NCI-H345 (cell line): ENCODE measurements at places on chromosomes 2 and 18.

- DNase-seq = peak; percentile 75
These were observed 1.1 kb upstream of the RNU4ATAC start for GRCh38 chr2:121529439-121530211.

- DNase-seq = no peak
These were observed 318.5 kb upstream of the TCF4 start for GRCh38 chr18:55906536-55906935.

DNA sequence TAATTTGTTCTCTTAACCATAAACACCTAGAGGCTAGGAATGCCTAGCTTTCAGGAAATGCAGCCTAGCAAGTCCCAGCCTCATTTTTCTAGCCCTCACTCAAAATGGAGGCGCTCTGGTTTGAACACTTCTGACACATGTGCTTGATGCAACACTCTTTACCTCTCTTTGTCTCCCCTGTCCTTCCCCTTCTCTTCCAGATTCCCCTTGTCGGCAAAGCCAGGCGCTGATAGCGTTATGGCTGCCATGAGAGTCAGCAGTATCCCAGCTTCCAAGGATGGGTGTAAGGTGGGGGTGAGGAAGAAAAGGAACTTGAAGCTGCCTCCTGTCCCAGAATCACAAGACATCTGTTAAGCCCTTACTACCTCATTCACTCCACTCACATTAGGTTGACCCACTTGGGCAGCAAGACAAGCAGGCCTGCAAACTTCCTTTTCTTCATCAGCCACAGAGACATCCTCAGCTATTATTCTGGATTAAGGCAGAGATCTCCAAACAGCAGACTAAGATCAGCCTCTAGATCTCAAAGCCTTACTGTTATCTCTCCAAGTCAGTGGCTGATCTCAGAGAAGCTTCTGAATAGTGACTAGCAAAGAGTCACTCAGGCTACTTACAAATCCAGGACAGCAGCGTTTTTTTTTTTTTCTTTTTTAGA is 1.9 kb upstream of the ST3GAL5 start:
- no peak for DNase-seq

DNA sequence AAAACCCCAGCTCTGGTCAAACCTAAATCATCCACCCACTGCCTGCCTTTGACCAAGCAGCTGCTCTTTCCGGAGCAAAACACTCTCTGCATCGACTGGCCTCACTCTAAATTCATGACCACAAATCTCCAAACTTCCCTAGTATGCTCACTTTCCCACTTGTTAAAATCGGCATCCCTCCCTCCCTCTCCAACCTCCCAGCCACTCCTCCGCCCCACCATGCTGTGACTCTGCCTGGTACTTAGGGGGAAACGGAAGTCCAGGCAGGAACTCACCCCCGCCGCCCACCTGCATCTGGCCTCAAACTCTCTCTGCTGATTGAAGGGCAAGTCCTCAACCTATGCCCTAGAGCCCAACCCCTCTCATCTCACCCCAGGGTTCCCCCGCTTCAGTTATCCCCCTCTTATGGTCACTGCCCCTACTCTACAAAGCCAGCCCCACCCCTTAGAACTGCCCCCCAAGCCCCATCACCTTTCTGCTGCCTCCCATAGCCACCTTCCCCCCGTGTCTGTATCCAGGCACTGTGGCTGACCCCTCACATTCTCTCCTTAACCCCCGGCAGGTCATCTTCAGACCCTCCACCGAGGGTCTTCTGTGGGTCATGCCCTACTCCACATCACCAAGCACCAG is 3.8 kb upstream of the ADRA2B start:
- no peak for DNase-seq

DNA sequence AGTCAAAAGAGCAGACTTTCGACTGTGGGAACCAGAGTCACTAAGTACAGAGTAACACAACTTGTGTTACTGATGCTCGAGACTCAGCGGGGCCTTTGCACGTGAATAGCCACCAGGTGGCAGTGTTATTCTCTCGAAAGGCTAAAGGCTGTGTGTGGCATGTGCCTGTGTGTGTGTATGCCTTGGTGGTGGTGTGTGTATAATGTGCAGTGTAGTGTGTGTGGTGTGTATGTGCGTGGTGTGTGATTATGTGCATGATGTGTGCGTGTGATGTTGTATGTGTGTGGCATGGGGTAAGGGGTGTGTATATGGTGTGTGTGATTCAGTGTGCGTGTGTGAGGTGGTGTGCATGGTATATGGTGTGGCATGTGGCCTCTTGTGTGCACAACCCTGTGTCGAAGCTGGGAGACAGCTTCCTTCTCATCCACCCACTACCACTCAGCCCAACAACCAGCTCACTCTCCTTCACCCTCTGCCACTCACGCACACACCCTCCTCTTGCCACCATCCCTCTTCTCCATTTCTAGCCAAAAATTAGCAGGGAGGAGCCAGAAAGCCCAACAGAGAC is 83.0 kb upstream of the ZNF532 start:
- DNase-seq = peak; percentile 75

GRCh38 chr18:29660777-29661176 is 1381.8 kb downstream of the DSC3 start:
- DNase-seq = no peak

DNA sequence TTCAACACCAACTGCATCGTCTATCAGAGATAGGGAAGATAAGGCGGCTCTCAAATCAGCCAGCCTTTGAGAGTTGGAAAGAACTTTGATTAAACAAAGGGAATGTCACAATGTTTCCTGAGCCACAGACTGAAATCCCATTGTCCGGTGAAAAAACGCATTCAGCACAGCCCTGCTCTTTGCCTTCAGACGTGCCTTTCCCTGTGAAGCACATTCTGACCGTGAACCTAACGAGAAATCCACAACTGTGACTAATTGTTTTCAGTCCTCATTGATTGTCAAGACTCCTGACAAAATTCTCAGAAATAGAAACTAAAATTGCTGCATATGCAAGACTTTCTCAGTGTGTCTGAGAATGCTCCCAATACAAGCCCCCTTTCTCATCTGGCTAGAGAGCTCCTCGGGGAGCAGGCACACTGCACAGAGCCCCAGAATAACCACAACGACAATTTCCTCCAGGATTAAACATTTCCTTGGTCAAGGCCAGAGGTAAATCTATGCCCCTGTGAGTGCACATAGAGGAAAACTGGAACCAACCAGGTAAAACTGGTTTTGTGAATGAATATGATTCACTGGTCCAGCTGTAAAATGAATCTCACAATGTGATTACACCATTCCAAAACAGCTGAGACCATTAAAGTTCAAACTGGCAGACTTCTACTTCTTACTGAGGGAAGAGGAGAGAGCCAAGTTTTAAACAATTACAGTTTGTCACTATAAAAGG is 561.9 kb upstream of the ID2 start:
- DNase-seq = no peak

GRCh38 chr2:7880566-7880965 is 801.3 kb upstream of the ID2 start:
- no peak for DNase-seq
